ENCODE measurements at places on chromosomes 6 and 20.

GRCh38 chr6:125057392-125058246, 95.4 kb downstream of the RNF217 start:
- DNase-seq = no peak

DNA sequence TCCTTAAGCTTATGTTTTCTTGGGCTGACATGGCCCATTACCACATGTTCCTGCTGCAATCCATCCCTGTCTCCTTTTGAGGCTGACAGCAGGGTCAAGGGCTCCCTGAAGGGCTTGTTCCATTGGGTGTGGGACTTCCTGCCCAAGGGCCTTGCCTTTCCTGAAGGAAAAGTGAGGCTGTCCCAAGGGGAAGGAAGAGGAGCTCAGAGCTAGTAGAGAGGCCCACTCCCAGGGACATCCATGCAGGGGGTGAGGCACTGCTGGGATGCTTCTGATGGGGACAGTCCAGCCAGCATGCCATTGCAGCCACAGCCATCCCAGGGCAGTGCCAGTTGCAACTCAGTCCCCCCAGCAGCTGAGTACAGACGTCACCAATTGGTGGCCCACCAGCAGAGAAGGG, 138.4 kb upstream of the FOXA2 start:
- DNase-seq = no peak

DNA sequence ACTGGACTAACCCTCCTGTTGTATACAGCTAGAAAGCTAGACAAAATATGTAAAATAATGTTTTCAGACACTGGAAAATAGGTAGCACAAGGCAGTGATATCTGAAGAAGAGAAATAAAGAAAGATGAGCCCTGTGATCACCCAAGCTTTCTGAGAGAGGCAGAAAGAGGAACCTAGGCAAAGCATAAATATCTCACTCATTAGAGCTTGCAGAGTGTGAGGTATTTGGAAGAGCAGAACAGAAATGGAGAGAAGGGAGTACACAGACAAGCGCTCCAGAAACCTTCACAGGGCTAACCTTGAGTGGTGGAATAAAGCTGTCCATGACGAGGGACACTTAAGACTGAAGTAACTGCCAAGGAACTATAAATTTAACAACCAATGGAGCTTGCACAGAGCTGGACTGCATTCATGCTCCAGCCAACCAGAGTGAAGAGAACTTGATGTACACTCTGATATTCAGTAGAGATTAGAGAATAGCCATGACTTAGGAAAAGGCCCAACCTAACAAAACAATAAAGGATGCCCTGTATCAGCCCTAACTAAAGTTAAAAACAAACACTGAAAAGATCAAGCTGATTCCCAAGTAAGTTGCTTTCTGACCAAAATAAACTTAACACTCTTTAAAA, 280.9 kb upstream of the STXBP5 start:
- DNase-seq = no peak

DNA sequence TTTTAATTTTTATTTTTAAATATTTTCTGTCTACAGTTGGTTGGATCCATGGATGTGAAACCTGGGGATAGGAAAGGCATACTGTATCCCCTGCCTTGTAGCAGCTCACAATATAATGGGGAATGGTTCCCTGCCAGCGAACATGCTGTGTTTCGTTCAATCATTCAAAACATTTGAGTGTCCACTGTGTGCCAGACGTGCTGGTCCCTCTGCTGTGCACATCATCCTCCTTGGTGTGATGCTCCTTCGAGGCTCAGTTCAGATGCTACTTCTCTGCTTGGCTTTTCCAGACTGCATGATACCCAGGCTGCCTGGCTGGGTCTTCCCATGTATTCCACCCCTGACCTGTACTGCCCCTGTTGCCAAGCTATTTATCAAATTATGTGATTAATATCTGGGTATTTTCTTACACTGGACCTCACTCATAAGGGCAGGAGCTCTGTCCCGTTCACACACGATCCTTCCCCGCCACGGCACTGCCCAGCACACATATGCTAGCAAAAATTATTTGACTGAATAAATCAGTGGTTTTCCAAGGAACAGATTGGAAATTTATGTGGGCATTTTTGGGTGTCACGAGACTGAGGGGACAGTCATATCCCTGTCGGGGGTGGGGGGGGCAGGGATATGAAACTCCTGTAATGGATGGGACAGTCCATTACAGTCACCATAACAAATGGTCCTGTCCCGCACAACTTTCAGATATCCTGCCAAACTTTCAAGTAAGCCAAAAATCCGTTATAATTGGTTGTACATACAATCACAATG, 4.9 kb downstream of the SDCBP2 start:
- DNase-seq = peak; percentile 16

- DNase-seq = no peak
Observed at GRCh38 chr20:34310481-34311117, 7.4 kb upstream of the AHCY start.

DNA sequence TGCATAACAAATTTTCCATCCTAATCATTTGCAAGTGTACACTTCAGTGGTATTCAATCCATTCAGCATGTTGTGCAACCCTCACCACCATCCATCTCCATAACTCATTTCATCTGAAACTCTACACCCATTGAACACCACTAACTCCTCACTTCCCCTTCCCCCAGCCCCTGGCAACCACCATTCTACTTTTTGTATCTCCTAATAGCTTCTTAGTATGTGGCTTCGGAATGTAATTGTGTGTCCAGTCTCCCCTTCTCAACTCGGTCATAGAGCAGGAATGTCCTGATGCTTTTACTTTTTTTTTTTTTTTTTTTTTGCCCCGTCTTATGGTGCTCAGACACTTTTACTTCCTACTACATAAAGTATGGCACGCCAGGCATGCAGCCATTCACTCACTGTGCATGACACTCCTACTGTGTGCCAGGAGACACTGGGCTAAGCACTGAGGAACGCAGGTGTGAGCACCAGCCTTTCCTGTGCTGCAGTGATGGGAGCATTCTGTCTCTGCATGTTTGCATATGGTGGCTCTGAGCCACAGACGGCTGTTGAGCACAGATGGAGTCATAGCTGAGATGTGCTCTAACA, 15.3 kb downstream of the HCK start:
- DNase-seq = no peak

GRCh38 chr20:61830241-61830930, 235.3 kb downstream of the TAF4 start:
- no peak for DNase-seq
